ENCODE measurements at places on chromosomes 3 and 15.

- no peak for DNase-seq
Observed at GRCh38 chr15:74422652-74423430, 10.9 kb downstream of the SEMA7A start.

DNA sequence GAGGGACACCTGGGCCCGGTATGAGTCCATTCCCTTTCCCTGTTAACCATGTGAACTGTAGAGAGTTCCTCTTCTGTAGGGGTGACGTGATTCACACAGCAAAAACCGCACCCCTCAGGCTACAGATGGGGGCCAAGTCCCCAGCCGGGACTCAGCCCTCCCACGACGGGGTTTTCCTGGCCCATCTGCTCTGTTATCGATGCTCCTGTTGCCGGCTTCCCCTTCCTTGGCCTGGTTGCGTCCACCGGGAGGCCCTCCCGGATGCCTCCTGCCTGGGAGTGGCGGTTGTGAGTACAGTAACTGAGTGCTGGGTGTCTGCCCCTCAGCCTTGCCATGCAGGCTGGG lies 817 bp upstream of the PLXNA1 start:
- no peak for DNase-seq

- DNase-seq = no peak
Observed at GRCh38 chr3:50167841-50168209, 12.7 kb downstream of the SEMA3F start.

DNA sequence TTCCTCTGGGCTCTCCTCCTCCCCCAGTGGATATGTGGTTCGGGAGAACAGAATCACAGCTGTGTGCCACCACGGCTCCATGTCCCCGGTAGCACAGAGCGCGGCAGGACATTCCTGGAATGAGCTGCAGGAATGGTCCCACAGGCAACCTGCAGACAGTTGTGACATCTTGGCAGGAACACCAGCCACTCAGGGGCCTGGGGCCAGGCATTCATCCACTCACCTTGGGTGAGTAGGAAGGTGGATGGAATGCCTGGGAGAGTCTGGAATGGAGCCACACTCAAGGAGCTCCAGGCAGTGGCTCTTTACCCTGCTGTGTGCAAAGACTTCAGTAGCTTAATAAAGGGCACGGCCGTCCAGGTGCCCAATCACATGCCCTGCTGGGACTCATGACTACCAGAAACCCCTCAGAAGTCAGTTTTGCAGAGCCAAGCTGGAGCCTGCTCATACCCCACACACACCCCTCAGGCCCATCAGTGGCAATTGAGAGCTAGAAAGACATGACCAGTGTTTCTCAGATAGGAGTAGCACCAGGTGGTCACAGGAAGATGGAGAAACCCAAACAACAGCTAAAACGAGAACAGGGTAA lies 117.3 kb upstream of the PRR20G start:
- no peak for DNase-seq

DNA sequence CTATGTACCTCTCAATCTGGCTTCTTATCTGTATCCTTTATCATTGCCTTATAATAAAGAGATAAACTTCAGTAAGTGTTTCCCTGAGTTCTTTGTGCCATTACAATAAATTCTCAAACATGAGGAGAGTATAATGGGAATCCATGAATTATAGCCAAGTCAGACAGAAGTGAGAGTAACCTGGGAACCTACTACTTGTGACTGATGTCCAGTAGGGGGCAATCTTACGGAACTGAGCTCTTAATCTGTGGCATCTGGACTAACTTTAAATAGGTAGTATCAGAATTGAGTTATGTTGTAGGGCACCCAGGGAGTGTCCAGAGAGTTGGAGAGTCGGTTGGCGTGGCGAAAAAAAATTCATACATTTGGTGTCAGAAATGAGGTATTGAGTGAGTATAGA lies 542.6 kb downstream of the ZBBX start:
- peak; percentile 37 for DNase-seq

- no peak for DNase-seq
Observed at GRCh38 chr3:146542978-146543377, 1.4 kb downstream of the PLSCR1 start.

DNA sequence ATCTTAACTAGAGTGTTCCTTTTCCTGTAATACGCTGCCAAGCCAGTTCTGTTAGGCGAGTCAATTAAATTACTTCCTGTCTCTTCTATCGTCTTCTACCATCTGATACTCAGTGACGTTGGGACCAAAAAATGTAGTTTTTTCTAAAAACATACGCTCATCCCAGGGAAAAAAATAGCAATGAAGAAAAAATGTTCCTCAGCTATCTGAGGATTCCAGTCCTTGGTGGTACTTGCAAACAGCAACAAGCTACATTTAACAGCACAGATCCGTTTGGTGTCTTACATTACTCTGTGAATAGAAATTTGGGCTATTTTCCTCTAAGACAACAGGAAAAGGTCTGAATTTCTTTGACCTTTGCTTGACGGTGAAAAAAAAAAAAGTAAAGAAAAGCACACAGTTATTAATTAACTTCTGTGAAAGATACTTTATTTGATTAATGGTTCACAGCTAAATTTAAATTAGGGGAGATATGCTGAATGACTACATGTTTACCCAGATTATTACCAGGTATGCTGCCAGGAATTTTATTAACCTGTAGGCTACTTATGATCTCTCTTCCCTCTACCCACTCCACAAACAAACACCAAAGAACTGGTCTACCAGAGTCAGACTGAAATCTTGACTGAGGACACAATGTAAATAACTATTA lies 254.4 kb upstream of the ZPLD1 start:
- no peak for DNase-seq

- no peak for DNase-seq
Observed at GRCh38 chr3:57958642-57959422, 49.4 kb upstream of the FLNB start.

DNA sequence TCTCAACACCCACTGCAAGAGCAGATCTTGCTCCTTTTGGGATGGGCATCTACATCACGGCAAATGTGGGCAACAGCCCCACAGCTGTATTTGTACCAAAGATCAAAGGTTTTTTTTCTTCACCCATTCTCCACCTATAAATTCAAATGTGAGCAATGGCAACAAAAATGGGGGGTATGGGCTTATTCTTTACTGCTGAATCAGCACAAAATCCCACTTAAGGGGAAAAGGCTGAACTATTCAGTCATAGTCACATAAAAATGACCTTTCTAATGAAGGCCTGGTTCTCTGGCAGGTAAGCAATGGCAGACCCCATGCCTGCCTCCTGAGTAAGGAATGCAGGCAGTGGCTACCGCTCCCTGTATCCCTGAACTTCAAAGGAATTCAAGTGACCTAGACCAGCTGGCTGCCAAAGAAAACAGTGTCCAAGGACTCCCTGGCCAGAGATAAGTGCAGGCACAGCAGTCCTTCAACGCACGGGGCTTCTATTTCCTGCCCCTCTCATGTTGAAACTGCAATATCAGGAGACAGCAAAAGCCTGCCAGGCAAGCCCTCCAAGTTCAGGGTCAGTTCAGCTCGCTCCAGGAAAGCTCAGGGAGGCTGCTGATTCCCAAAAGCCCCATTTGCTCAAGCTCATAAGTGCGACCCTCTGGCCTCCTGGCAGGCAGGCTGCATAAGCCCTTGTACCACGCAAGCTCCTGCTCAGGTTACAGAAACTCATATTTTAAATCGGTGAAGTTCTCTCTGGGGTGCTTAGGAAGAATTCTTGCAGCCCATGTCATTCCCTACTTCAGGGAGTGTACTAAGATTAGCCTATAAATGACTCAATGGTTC lies 134.1 kb downstream of the PDZRN3 start:
- no peak for DNase-seq

GRCh38 chr3:111954228-111954990 lies 24.4 kb upstream of the ABHD10 start:
- DNase-seq = no peak

DNA sequence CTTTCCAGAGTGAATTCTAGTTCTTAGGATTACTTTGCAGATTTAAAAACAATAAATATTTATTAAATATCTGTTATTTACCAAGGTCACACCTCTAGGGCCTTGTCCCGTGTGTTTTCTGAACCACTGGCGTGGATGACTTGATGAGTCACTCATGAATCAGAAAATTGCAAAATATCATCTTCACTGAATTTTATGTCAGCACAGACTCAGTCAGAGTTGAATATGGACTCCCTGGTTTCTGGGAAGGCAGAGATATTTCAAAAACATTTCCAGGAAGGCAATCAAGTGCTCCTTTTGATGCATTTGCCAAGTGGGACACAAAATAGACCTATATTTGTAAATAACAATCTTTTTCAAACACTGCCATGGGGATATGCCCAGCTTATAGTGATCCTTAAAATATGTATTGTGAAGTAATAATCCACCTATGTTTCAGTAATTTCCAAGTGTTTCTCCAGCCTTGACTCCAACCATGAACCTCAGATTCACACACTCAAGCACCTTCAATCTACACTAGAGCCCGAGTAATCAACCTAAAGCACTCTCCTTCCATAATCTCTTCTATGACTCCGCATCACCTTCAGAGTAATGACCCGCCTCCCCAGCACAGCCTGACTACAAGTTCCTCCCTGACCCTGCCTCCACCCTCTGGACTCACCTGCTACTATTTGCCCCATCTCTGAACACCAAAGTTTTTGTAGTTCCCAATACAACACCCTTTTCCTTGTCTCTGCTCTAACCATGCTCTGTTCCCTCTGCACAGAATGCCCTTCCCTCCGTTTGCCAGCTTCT lies 24.3 kb downstream of the DPH3 start:
- DNase-seq = no peak

GRCh38 chr3:144381607-144382006 lies 410.0 kb downstream of the DIPK2A start:
- DNase-seq = no peak

GRCh38 chr3:192597506-192597905 lies 129.8 kb downstream of the FGF12 start:
- no peak for DNase-seq

GRCh38 chr3:127395663-127396355 lies 108.0 kb upstream of the PRR20G start:
- no peak for DNase-seq

DNA sequence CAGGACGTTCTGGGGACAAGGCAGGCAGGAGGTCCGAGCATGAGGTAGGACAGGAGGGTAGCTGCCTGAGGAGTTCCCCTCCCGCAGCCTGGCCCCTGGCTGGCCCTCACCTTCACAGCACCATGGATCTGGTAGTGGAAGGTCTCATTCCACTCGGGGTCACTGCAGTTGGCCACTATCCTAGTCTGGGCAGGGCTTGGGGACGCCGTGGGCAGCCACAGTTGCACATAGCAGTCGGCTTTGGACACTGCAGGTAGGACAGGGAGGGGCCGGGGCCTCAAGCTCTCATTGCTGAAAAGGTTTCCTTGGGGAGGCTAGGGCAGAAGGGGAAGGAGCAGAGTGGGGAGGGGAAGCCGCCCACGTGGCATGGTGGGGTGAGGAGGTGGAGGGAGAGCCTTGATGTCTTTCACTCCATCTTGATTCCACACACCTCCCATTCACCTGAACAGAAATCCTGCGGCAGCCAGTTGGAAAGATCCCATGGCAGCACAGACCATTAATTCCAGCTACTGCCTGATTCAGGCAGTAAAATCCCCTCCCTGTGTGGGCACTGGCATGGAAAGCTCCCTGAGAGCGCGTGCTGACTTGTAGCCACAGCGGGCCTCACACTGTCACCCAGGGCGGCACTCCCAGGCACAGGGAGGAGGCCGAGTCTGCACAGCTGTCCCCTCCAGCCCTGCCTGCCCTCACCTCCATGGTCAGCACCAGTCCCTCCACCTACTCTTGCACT lies 2.1 kb downstream of the PLA2G4F start:
- no peak for DNase-seq

GRCh38 chr15:29225534-29226234 lies 43.9 kb downstream of the NSMCE3 start:
- no peak for DNase-seq

Data from NCI-H1694 (cell line).